ENCODE measurements at places on chromosomes 5 and 9. TPM values are rescaled to one million over a fixed set of nuclear protein-coding genes. Genes with fewer than 3 reads are reported as not detected.

Gene SEMA6A
- 29.3 TPM for total RNA-seq

Gene COL23A1
- 0.36 TPM for total RNA-seq

Gene UNC13B
- 14.6 TPM for total RNA-seq

Gene GGTA1
- total RNA-seq, result 12.8 TPM

Gene SPARC
- 168 TPM for total RNA-seq

GRCh38 chr5:33235304-33235703, 205.5 kb upstream of the TARS1 start:
- no peak overlapping the region for H3K27ac ChIP-seq
- no peak for DNase-seq
- no peak overlapping the region for H3K4me3 ChIP-seq
- peaks cover 40% of the 10 kb centered on the region for H3K4me1 ChIP-seq
- no peaks in the 10 kb centered on the region for H3K36me3 ChIP-seq

DNA sequence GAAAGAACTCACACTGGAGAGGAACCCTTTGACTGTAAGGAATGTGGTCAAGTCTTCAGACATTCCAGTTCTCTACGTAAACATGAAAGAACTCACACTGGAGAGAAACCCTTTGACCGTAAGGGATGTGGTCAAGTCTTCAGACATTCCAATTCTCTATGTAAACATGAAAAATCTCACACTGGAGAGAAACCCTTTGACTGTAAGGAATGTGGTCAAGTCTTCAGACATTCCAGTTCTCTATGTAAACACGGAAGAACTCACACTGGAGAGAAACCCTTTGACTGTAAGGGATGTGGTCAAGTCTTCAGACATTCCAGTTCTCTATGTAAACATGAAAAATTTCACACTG, 32.6 kb downstream of the MAPK9 start:
- no peaks in the 10 kb centered on the region for H3K4me1 ChIP-seq
- H3K4me3 ChIP-seq, result no peak overlapping the region
- H3K27ac ChIP-seq, result no peak overlapping the region
- H3K27me3 ChIP-seq, result no peaks in the 10 kb centered on the region
- H3K36me3 ChIP-seq, result peaks cover 53% of the 10 kb centered on the region

GRCh38 chr9:120363697-120364096, 216.3 kb downstream of the CDK5RAP2 start:
- no peak for DNase-seq
- H3K4me1 ChIP-seq, result peaks cover 7% of the 10 kb centered on the region
- no peak overlapping the region for H3K4me3 ChIP-seq
- no peak overlapping the region for H3K27ac ChIP-seq
- H3K27me3 ChIP-seq, result no peaks in the 10 kb centered on the region

- H3K27ac ChIP-seq, result peak overlapping the region; percentile 80
- no peaks in the 10 kb centered on the region for H3K36me3 ChIP-seq
- no peaks in the 10 kb centered on the region for H3K4me1 ChIP-seq
Observed at GRCh38 chr5:93603793-93604643, 21.0 kb downstream of the NR2F1 start.

GRCh38 chr5:127074466-127074865, 1.2 kb upstream of the C5orf63 start:
- H3K27me3 ChIP-seq, result no peaks in the 10 kb centered on the region
- no peak overlapping the region for H3K27ac ChIP-seq
- H3K4me1 ChIP-seq, result no peaks in the 10 kb centered on the region
- H3K36me3 ChIP-seq, result no peaks in the 10 kb centered on the region
- H3K4me3 ChIP-seq, result no peak overlapping the region

GRCh38 chr9:135004772-135005171, 82.7 kb upstream of the OLFM1 start:
- H3K4me3 ChIP-seq, result no peak overlapping the region
- no peaks in the 10 kb centered on the region for H3K4me1 ChIP-seq

DNA sequence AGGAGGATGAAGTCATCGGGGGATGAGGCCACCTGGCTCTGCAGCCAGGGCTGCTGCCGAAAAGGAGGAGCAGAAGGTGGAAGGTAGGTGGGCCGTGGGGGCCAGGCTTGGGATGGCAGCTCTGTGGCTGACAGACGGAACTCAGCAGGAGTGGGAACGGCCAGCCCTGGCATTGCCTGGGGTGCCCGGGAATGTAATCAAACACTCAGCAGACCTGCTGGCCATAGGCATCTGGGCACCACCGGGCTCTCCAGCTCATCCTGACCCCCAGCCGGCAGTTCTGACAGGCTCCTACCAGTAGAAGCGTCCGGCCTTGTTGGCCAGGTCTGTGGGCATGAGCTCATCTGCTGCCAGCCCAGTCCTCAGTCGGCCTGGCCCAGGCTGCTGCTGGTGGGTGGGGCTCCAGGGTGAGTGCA, 4.3 kb upstream of the FAT2 start:
- no peak overlapping the region for H3K27ac ChIP-seq
- no peak overlapping the region for H3K4me3 ChIP-seq
- no peaks in the 10 kb centered on the region for H3K27me3 ChIP-seq
- H3K36me3 ChIP-seq, result no peaks in the 10 kb centered on the region
- H3K4me1 ChIP-seq, result no peaks in the 10 kb centered on the region

DNA sequence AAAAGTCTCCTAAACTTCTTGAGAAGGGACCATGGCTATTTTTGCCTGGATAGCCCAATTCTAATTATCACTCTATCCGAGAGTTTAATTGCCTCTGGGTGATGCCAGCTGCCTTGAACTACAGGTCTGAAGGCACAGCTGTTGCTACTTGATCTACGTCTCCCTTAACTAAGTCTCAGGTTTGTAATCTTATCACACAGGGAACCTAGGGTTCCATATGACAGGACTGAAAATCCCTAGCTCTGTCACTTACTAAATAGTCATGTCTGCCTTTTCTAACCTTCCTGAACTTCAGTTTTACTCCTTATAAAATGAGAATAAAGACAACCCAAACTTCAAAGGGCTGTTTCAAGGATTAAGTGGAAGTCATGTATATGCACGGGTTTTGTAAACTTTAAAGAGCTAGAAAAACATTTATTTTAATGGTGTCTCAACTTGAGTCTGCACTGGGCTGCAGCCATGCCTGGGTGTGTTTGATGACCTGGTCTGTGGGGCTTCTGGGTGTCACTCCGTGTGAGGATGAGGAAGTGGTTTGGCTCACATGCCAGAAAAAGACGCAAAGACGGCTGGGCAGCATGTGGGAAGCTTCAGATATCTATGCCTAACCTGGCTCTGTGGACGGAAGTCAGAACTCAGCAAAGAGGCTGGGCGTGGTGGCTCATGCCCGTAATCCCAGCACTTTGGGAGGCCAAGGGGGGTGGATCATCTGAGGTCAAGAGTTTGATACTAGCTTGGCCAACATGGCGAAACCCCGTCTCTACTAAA, 129.3 kb upstream of the SLC44A1 start:
- H3K27ac ChIP-seq, result no peak overlapping the region
- H3K4me3 ChIP-seq, result no peak overlapping the region
- peaks cover 42% of the 10 kb centered on the region for H3K4me1 ChIP-seq
- H3K36me3 ChIP-seq, result no peaks in the 10 kb centered on the region
- DNase-seq, result peak; percentile 76

All from sigmoid colon (tissue), 7 donors.